ENCODE measurements at places on chromosomes 1 and 21.

DNA sequence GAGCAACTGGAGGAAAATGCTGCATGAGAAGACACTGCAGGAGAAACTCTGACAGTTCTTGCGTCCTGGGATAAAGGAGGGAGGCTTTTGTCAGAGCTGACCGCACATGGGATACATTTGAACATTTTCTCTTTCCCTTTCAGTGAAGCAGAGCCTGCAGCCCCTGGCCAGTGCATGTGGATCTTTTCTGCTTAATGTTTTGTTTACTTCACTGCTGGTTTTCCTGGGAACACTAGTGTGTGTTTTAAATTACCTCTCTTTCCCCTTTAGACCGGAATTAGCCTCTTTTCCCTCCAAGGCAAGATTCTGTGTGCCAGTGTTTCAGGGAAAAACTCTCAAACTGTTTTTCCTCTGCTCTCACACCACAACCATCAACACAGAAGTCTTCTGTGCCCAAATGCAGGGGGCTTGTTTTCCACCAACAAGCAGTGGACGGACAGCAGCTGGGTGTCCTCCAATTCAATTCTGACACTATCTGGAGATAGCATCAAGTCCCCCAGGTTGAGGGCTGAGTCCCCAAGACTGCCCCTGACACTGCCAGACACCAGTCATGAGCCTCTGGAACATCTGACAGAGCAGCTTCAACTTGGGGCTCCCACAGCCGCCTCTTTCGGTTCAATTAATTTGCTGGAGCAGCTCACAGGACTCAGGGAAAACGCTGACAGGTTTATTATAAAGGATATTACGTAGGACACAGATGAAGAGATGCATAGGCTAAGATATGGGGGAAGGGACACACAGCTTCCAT is 136.2 kb downstream of the RHOU start:
- DNase-seq: no peak

DNA sequence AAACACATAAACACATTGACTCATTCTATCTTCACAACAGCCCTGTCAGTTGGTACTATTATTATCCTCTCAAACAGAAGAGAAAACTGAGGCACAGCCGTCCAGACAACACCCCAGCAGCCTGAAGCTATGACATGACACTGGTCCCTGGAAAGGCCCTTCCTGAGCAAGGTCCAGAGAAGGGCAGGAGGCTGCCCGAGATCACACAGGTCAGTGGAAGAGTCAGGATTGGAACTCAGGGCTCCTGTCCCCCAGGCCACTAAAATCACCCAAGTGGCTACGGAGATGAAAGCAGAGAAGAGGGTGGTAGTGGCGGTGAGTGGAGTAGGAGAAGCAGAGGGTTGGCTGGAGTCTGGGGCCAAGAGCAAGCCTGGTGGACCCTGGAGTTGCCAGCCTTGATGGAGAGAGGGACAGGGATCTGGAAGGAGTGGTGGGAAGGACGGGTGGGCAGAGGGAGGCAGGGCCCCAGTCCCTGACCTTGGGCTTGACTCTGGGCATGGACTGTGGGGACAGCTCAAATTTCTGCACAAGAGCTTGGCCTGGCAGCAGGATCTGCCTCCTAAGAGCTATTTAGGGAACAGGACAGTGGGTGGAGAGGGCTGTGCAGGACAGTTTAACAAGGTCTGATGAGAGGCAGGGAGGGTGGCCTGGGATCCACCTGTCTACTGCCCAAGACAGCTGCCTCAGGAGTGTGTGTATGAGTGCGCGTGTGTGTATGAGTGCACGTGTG is 15.8 kb downstream of the MYOM3 start:
- no peak for DNase-seq

DNA sequence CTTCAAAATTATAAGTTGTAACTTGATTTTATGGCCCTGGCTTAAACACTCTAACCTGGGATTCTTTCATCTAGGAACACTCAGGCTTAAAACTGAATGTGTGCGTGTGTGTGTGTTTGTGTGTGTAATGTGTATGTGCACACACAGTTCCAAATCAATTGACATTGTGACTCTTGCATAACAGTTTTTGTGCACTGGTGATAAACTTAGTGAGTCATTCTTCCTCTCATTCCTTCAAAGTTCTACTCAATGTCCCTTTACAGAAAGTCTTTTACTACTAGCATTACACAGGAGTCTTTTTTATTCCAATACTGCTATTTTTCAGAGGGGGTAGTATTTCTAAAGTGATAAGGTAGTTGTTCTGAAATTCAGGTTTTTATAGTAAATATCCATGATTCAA is 943.6 kb downstream of the KCNT2 start:
- DNase-seq: no peak

- DNase-seq: no peak
Measured at GRCh38 chr1:9703165-9703509, 51.6 kb downstream of the PIK3CD start.

- DNase-seq: no peak
Measured at GRCh38 chr1:6106977-6107376, 61.3 kb downstream of the KCNAB2 start.

GRCh38 chr1:171350594-171350993 is 36.6 kb downstream of the FMO4 start:
- DNase-seq: no peak

DNA sequence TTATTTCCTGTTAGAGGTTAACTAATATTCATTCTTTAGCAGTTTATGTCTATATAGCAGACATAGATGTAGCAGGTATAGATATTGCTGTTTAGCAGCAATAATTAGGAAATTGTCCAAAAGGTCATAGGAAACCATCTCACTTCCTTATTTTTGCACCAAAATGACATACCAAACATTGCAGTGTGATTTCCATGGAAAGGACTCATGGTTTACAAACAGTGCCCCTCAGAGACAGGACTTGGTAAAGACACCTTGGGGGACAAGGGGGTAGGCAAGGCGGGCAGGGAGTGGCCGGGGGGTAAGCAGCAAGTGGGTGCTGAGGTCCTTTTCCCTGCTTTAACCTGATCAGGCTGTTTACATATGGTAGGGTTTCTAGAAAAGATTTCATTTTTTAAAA is 30.5 kb downstream of the BATF3 start:
- DNase-seq: no peak

DNA sequence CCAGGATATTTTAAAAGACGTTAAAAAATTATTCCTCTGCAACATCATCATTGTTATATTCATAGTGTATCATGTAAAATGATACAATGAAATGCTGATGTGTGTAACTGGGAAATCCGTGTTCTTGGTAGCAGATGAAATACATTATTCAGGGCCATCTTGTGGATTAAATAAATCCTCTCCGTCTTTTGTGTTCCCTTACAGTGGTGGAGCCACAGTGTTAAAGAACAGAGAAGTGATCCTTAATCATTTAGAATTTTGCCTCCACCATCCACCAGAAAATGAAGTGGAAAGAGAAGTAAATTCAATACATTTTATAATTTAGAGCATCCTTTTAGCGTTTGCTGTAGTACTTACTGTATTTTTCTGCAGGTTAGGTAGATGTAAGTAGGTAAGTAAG is 1.3 kb downstream of the DYRK3 start:
- no peak for DNase-seq

GRCh38 chr1:16721871-16722641 is 18.3 kb upstream of the RNU1-4 start:
- no peak for DNase-seq

- DNase-seq: peak; percentile 27
Measured at GRCh38 chr1:109239409-109240068, 9.8 kb upstream of the CELSR2 start.

All from NCI-H1930 (cell line).